ENCODE measurements at places on chromosomes 6 and 20.

DNA sequence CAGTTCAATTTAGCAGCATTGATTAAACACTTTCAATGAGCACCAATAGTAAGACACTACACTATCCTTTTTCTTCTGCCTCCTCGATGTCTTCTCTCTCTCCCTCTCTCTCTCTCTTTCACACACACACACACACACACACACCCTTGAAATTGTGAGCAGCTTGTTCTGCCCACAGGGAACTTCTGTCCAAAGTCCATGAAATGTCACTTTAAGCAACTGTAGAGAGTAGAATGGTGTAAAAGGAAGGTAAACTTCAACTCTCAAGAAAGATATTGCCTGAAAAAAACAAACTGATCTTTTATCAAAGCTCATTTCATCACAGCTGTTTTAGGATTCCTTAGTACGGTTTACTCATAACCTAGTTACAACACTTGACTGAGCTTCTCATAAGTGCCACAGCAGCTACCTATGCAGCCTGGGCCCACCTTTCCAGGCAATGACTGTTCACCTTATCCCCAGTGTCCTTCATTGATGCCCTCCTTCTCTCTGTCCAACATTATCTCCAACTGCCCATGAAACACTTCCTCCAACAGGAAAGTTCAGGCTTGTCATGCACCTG lies 107.0 kb downstream of the TNFRSF21 start:
- DNase-seq, result no peak

GRCh38 chr20:41811456-41811855 lies 193.3 kb upstream of the CHD6 start:
- DNase-seq, result no peak

GRCh38 chr6:140041571-140042332 lies 667.3 kb upstream of the CITED2 start:
- DNase-seq, result no peak

GRCh38 chr20:54197621-54198604 lies 10.0 kb upstream of the PFDN4 start:
- DNase-seq, result no peak

- DNase-seq, result no peak
Observed at GRCh38 chr20:53923566-53924369, 146.6 kb downstream of the BCAS1 start.

GRCh38 chr6:317448-318144 lies 25.3 kb downstream of the DUSP22 start:
- no peak for DNase-seq

Measured in germinal center (tissue), 1 donor.